ENCODE measurements at places on chromosomes 2 and 18.

GRCh38 chr2:231174211-231174651 lies 24.2 kb upstream of the ARMC9 start:
- no peak for DNase-seq

- DNase-seq = no peak
These were observed 139.4 kb upstream of the SIX3 start for GRCh38 chr2:44801841-44802776.

DNA sequence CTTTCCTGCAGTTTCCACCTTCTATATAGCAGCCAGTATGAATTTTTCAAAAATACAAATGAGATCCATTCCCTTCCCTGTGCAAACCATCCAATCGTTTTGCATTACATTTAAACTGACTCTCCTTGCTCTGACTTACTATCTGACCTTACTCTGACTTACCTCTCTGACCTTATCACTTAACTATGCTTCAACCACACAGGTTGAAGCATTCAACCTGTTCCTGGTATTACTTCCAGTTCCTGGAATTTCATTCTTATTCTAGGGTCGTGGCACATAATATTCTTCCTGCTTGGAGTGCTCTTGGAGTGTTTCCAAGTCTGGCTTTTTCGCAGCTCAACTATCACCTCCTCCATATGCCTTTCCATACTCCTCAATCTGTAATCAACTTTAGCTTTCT lies 850.6 kb upstream of the CHAC2 start:
- no peak for DNase-seq

DNA sequence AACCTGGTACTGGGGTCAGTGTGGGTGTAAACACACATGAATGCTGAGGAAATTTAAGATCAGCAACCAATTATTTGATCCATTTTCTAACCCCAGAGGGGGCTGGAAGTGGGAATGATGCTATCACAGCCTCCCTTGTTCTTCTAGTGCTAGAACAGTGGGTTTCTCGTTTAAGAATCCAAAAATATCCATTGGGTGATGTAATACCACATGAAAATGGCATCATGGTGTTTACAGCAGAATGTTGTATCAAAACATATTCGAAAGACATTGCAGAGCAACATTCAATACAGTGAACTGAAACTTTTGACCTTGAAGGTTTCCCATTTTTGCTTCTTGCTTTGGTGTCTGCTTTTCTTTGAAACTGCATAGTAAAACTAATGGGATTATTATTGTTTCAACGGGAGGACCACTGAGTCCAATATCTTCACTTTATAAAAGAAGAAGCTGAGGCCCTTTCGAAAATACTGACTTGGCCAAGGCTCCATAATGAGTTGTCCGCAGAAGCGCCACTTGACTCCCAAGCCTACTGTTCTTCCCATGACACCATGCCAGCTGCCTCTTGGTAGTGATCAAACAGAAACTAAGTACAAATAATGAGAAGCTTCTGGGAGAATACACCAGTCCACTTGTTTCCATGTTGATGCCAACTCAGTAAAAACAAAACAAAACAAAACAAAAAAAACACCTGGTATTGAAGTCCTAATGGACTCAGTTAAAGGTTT lies 106.1 kb downstream of the COLEC12 start:
- DNase-seq = no peak

GRCh38 chr18:73487966-73488365 lies 620.2 kb upstream of the NETO1 start:
- no peak for DNase-seq

DNA sequence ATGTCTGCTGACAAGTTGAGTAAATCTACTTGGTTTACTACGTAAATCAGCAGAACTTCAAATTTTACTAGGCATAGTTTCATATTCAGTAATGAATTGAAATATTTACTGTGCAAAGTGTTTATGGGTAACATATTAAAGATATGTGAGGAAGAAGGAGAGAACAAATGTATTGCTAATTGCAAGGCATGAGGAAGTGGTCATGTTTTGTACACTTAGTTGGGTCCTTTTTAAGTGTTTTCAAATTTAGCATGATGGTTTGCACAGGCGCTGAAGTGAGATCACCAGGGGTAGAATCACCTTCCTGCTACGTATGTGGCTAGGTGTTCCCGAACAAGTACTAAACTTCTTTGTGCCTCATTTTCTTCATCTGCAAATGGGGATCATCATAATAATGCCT lies 1534.4 kb downstream of the LRP1B start:
- no peak for DNase-seq

Measured in CD14-positive monocyte (primary cell).